ENCODE measurements at places on chromosomes 5 and 9.

DNA sequence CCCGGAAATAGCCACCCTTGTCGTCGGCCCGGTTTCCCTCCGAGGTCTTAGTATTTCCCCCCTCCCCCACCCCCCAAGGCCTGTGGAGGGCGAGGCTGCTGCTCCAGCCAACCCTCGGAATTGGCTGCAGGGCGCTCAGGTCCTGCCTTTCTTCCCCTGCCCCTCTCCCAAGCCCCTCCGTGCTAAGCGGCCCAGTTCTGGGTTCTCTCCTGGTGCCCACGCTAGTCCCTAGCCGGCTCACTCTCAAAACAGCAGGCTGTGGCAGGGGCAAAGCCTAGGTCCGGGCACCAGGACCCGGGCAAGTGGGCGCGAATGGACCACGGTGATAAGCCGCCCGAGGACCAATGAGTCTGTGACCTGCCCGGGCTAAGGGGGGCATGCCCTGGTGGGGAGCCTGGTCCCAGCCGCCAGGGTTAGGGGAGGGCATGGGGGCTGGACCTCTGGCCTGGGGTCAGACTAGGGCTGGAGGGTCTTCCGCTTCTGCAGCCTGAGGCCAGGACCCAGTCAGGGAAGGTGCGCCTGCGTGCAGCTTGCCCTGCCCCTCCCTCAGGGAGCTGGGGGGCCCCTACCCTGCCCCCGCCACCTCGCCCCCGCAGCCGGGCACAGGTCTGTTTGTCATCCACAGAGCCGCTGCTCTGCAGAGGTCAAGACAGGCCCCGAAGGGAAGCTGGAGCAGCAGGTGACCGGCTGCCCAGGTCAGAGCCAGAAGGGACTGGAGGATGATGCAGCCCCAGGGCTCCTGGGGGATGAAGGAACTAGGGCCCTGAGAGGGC, 5.0 kb upstream of the IRX4 start:
- DNase-seq = no peak

- DNase-seq = no peak
Measured at GRCh38 chr5:73796164-73797131, 170.5 kb downstream of the ARHGEF28 start.

DNA sequence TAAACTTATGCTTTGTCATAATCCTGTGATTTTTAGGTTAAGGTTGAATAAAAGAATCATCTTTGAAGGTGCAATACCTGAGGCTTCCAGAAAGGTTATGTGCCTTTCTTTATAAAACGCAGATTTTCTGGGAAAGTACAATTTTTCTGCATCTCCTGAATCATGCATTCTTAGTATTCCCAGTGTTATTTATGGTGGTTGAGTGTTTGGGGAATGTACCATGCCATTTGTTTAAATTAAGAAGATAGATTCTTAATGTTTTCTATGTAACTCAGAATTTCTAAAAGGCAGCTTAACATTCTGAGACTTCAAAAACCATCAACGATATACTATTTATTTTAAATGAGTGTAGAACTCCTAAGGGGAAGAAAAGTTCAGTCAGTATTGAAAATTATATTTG, 108.1 kb upstream of the FBN2 start:
- DNase-seq = no peak

GRCh38 chr9:121261107-121261460, 6.9 kb upstream of the GSN start:
- no peak for DNase-seq

DNA sequence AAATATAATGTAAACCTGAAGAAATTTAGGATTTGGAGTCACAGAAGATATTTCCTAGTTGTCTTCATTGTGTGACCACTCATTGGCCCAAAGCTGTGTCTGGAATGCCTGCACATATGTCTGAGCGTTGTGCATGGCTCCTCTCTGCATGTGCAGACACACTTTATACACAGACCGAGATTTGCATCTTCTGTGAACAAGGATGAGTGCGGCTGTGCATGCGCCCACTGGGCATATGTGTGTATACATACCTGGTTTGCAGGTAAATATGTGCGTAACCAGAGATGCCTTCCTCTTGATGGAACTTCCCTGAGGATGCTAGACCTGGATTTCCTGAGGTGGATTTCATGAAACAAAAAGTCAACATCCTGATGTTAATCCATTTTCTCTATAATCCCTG, 19.1 kb downstream of the PHF2 start:
- DNase-seq = no peak

- DNase-seq = no peak
Measured at GRCh38 chr5:176685010-176685409, 37.7 kb downstream of the TSPAN17 start.

DNA sequence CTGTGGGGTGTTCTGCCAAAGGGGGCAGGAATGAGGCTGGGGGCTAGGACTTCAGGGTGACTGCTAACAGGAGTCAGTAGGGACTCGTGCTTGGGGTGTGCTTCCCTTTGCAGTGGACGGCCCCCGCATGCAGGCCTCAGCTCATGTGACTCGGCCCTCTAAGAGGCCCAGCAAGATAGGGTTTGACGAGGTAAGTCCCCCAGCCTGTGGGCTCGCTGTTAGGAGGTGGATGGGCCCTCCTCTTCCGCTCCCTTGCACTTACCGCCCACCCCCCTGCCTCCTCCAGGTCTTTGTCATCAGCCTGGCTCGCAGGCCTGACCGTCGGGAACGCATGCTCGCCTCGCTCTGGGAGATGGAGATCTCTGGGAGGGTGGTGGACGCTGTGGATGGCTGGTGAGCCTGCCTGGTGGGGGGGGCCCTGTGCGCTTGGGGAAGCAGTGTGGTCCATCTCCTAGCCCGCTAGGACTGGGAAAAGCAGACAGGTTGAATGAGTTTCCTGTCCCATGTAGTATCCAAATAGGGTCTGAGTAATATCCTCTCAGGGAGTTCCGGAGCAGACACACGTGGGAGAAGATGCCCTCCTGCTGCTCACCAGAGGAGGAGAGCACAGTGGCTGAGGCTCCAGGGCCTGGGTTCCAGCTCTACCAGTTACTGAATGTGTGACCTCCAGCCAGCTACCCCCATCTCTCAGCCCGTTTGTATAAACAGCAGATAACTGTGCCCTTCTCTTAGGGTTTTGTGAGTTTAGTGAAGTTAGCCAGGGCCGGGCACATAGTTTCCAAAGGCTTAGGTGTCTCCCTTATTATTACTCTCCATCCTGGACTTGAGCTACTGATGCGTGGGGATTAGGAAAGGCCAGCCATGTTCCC, 8.2 kb downstream of the CERCAM start:
- DNase-seq = no peak

DNA sequence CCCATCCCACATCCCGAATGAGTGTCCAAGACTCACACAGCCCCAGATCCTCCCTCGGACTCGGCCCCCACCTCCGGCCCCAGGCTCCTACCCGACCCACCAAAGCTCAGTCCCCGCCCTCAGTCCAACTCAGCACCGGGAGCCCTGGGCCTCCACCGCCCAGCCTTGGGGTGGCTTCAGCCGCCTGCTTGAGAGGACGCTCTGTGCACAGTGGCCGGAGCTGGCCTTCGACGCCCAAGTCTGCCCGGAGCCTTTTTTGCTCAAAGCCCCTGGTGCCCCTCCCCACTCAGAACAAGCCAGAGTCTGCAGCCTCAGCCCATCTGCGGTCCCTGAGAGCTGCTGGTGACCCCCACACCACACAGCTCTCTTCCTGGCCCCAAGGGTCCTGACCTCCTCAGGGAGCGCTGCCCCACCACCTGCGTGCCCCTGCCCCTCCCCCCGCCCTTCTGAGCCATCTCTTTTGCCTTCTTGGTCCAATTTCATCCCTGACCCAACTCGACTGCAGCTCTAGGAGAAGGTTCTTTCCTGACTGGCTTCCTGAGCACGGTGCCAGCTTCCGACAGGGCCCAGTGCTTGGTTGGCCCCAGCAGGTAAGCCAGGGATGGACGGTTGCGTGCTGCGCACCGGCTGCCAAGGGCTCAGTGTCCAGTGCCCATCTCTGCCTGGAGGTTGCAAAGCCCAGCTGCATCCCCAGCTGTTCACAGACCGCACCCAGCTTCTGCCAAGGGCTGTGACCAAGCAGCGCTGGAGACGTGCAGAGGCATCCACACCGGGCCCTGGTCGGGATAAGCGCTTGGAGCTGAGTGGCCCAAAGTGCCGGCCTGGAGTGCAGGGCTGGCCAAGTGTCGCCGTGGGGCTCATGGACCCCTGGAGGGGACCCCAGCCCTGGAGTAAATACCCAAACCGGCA, 27.7 kb upstream of the NSMF start:
- no peak for DNase-seq

DNA sequence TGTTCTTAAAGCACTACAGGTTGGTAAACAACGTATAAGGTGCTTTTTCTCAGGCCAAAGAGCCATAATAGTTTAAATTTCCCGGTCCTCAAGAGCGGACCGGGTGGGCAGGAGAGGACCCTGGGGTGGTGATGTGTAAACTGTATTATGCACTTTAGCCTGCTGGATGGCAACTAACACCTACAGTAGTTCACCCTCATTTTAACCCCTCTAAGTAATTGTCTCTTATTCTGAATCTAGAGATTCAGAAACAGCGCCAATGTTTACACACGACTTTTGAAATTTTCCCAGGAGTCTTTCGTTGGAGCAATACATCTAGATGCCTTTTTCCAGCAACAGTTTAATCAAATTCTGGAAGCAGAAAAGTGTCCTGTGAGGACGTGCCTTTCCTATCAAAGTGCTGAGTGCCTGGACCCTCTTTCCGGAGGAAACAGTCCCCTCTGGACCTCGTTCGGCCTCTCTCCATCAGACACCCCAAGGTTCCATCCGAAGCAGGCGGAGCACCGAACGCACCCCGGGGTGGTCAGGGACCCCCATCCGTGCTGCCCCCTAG, 676 bp upstream of the OCLN start:
- DNase-seq = no peak

Data from central memory CD4-positive, alpha-beta T cell (primary cell).